ENCODE measurements at places on chromosomes 5 and 9. TPM values are rescaled to one million over a fixed set of nuclear protein-coding genes. Genes with fewer than 3 reads are reported as not detected.

DNA sequence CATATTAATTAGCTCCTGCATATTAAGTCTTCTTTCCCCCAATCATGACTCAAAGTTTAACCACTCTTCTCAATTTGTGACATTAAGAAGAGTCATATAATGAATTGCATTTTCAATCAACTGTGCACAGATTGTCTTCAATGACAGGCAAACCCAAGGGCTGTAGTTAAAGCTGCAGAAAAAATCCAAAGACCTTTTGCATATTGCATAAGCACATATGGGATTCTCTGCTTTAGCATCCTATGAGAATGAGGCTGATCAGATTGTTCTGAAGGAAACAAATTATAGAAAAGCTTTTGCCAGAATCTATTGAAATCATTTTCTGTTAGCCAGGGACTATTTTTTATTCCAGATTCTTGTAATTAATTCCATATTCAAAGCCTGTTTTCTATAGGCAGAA lies 112.3 kb downstream of the FAM170A start:
- H3K4me3 ChIP-seq = no peak overlapping the region
- H3K36me3 ChIP-seq = no peaks in the 10 kb centered on the region
- no peaks in the 10 kb centered on the region for H3K4me1 ChIP-seq
- H3K27ac ChIP-seq = no peak overlapping the region

GRCh38 chr5:86979811-86980411 lies 287.8 kb upstream of the RASA1 start:
- H3K27me3 ChIP-seq = peaks cover 8% of the 10 kb centered on the region
- no peaks in the 10 kb centered on the region for H3K36me3 ChIP-seq
- DNase-seq = no peak
- H3K27ac ChIP-seq = no peak overlapping the region

- no peaks in the 10 kb centered on the region for H3K36me3 ChIP-seq
- H3K4me3 ChIP-seq = no peak overlapping the region
- no peaks in the 10 kb centered on the region for H3K27me3 ChIP-seq
Measured at GRCh38 chr5:154714266-154714986, 40.8 kb upstream of the LARP1 start.

PAIP2 gene
- total RNA-seq = 94.0 TPM

DNA sequence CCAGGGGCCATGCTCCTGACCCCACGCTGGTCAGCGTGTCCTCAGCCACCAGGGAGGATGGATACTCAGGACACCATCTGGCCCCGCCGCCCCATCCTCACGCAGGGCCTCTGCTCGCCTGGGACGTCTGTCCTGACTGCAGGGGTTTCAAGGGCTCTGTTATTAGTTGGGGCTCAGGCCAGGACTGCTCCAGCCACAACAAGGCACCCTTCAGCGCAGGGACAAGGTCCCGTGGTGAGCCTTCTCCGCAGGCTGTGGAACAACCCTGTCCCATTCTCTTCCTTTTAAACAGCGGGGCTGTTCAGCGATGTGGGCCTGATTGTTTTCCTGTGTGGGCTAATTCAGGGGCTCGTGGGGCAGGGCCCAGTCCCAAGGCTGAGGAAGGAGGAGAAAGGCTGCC lies 61.6 kb downstream of the SEMA4D start:
- peak overlapping the region; percentile 76 for H3K27ac ChIP-seq
- H3K36me3 ChIP-seq = peaks cover 49% of the 10 kb centered on the region

DNA sequence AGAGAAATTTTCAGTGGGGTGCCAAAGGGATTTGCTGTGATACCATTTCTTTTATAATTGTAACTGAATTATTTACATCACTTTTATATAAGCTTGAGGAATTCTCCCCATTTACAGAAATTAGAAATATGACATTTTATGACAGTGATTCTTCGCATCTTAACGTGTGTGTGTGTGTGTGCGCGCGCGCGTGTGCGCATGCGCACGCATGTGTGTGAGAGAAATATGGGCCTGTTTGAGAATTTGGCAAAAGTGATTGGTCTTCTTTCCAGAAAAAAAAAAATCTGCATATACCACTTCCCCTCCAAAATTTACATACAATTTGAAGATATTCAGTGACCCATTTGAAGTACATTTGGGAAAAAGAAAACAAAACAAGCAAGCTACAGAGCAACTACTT lies 190.7 kb upstream of the PDE4D start:
- H3K4me3 ChIP-seq = no peak overlapping the region
- no peaks in the 10 kb centered on the region for H3K4me1 ChIP-seq
- no peak for DNase-seq
- H3K36me3 ChIP-seq = no peaks in the 10 kb centered on the region
- no peak overlapping the region for H3K27ac ChIP-seq

CKMT2 gene
- total RNA-seq = not detected

DNA sequence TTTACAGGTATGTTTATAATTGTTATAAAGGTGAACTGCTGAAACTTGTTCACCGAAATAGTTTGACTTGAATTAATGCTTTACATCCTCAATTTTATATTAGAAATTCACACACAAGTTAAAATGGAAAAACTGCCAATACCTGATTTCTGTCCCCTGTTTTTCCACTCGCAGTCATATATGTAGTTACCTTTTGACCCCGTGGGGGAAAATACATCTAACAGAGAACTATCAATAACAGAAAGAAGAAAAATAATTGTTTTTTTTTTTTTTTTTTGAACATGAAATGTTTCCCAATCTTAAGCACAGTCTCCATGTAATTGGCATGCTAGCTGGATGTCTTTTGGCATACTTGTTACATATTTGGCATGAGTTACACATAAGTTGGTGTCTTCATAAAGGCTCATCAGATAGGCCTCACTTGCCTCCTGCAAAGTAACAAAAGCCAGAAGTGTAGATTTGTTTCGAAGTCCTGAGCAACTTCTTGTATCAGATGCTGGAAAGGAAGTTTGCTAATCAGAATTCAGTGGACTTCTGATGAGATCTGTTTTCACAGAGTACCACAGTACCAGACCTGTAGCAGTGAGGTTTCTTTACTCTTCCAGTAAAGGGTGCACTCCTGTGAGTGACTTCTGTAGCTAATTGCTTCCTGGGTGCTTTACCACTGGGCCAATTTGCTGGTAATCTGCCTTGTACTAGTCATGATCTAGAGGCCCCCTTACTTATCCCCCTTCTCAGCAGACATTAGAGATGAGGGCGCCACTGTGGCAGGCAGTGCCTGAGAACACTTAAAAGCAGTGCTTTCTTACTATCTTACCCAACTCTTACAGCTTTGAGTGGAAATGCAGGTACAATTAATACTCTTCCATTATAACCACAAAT lies 36.2 kb upstream of the CXXC5 start:
- peaks cover 38% of the 10 kb centered on the region for H3K4me1 ChIP-seq
- H3K36me3 ChIP-seq = peaks cover 15% of the 10 kb centered on the region
- DNase-seq = no peak
- peak overlapping the region; percentile 58 for H3K27ac ChIP-seq
- H3K4me3 ChIP-seq = no peak overlapping the region
- no peaks in the 10 kb centered on the region for H3K27me3 ChIP-seq

DNA sequence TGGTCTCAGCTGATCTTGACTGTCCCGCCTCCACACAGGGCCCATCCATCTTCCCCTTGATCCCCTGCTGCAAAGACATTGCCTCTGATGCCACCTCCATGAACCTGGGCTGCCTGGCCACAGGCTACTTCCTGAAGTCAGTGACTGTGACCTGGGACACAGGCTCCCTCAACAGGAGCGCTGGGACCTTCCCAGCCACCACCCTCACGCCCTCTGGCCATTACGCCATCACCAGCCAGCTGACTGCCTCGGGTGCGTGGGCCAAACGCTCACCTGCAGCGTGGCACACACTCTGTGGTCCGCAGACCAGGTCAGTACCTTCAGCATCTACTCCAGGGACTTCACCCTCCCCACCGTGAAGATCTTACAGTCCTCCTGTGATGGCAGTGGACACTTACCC lies 71.9 kb downstream of the INSL6 start:
- no peak overlapping the region for H3K27ac ChIP-seq
- H3K4me3 ChIP-seq = no peak overlapping the region
- no peak for DNase-seq
- H3K4me1 ChIP-seq = peaks cover 3% of the 10 kb centered on the region

- H3K4me1 ChIP-seq = no peaks in the 10 kb centered on the region
- H3K27ac ChIP-seq = no peak overlapping the region
- H3K27me3 ChIP-seq = peaks cover 4% of the 10 kb centered on the region
- H3K4me3 ChIP-seq = no peak overlapping the region
Measured at GRCh38 chr5:78527054-78527859, 121.3 kb downstream of the LHFPL2 start.

DNA sequence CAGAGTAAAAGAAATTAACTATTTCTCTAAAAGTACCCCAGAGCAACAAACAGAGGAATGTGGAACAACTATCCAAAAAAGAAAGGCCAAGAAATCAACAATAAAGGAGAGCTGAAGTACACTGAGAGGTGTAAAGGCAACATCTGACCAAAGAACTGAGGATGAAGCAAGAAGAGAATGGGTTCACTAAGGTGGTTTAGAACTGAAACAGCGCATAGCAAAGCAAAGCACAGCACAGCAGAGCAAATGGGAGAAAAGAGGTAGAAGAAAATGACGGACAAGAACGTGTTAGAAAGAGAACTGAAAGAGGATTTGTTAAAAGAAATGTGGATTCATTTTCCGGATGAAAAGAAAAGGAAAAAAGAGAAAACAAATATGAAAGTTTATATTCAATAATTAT lies 25.8 kb downstream of the RFX3 start:
- H3K4me3 ChIP-seq = no peak overlapping the region
- no peak overlapping the region for H3K27ac ChIP-seq
- peaks cover 27% of the 10 kb centered on the region for H3K4me1 ChIP-seq
- no peak for DNase-seq
- no peaks in the 10 kb centered on the region for H3K27me3 ChIP-seq

DNA sequence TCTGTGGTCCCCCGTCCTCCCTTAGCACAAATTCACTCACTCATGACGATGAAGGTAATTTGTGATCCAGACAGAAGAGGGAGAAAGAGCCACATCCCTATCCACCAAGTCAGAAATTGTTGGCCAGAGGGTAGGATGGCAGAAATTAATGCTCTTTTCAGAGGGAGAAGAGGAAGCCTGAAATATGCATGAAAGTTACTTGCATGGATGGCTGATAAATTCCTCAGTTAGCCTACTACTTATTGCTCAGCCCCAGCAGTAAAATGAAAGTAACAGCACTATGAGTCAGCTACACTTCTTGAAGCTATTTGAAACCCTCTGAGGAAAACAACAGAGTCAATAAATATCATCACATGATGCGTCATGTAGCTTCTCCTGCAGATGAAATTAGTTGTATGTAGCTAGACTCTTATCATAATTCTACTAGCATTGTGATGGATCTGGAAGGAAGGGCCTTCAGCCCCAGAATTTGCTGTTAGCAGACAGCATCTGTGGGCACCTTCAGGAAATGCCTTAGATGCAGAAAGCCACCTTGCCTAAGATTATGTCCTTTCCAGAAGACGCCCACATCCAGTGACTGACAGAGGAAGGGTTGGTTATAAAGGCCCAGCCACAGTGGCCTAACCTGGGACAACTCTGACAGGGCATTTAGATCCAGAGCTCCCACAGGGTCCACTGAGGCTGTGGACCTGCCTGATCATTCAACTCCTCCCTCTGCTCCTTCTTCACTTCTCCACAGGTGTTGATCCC lies 81.2 kb upstream of the CCDC112 start:
- DNase-seq = no peak
- H3K27me3 ChIP-seq = peaks cover 4% of the 10 kb centered on the region
- no peaks in the 10 kb centered on the region for H3K36me3 ChIP-seq
- no peak overlapping the region for H3K27ac ChIP-seq
- H3K4me3 ChIP-seq = no peak overlapping the region

GRCh38 chr9:98108531-98109031 lies 10.4 kb downstream of the TRIM14 start:
- H3K27me3 ChIP-seq = no peaks in the 10 kb centered on the region
- peak; percentile 36 for DNase-seq
- peaks cover 65% of the 10 kb centered on the region for H3K4me1 ChIP-seq
- peak overlapping the region; percentile 96 for H3K27ac ChIP-seq
- H3K4me3 ChIP-seq = peak overlapping the region; percentile 61

GRCh38 chr9:37327553-37327952 lies 94.9 kb upstream of the GRHPR start:
- no peak overlapping the region for H3K4me3 ChIP-seq
- DNase-seq = no peak
- H3K36me3 ChIP-seq = peaks cover 9% of the 10 kb centered on the region

GRCh38 chr5:98463676-98464075 lies 309.8 kb upstream of the RGMB start:
- DNase-seq = no peak
- H3K27ac ChIP-seq = no peak overlapping the region
- no peaks in the 10 kb centered on the region for H3K4me1 ChIP-seq

MRPS30 gene
- 76.1 TPM for total RNA-seq

DNA sequence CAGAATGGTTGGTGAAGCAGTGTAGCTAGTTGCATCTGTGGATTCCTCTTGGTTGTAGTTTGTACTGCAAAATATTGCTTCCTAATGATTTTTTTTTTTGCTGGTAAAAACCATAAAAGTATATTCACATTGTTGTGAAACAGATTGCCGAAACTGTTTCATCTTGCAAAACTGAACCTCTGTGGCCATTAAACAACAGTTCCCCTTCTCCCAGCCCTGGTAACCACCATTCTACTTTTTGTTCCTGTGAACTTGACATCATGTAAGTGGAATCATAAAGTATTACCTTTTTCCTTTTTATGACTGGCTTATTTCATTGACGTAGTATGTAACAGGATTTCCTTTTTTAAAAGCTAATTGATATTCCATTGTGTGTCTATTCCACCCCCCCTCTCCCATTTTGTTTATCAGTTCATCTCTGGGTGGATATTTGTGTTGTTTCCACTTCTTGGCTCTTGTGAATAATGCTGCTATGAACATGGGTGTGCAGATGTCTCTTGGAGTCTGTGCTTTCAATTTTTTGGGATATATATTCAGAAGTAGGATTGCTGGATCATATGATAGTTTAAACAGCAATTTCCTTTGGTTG lies 11.8 kb downstream of the SUB1 start:
- H3K4me3 ChIP-seq = no peak overlapping the region
- H3K36me3 ChIP-seq = peaks cover 62% of the 10 kb centered on the region
- no peak for DNase-seq
- H3K4me1 ChIP-seq = peaks cover 64% of the 10 kb centered on the region
- no peaks in the 10 kb centered on the region for H3K27me3 ChIP-seq

HAVCR1 gene
- total RNA-seq = 0.89 TPM

GRCh38 chr5:128974567-128974966 lies 9.3 kb downstream of the SLC27A6 start:
- no peaks in the 10 kb centered on the region for H3K4me1 ChIP-seq
- no peaks in the 10 kb centered on the region for H3K36me3 ChIP-seq
- H3K27ac ChIP-seq = no peak overlapping the region
- no peak for DNase-seq
- H3K4me3 ChIP-seq = no peak overlapping the region

RNF208 gene
- 7.1 TPM for total RNA-seq

SPINK6 gene
- not detected for total RNA-seq

Measured in activated naive CD8-positive, alpha-beta T cell treated with anti-CD3 and anti-CD28 coated beads for 36 hours (primary cell).